ENCODE measurements at places on chromosomes 11 and 22. TPM values are rescaled to one million over a fixed set of nuclear protein-coding genes. Genes with fewer than 3 reads are reported as not detected.

DNA sequence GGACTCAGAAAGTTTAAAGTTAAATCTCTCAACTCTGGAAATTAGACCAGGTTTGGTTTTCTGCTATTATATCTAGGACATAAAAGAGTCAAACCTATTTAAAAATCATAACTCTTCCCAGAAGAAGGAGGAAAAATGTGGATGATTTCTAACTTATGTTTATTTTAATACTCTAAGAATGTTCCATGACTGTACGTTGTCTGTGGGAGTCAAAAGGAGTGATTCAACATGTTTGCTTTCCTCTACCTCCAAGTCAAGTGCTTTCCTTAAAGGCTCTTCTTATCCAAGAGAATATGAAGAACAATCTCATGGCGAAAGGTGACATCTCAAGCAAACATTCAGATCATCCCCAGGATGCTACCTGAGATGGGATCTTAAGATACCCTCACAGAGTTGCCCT lies 21.6 kb downstream of the OR51E1 start:
- no peak overlapping the region for H3K4me3 ChIP-seq
- no peak for DNase-seq
- no peaks in the 10 kb centered on the region for H3K36me3 ChIP-seq
- H3K27ac ChIP-seq, result no peak overlapping the region

GGTLC2 gene
- not detected for total RNA-seq

CELSR1 gene
- 2.3 TPM for total RNA-seq

- no peaks in the 10 kb centered on the region for H3K4me1 ChIP-seq
- H3K27me3 ChIP-seq, result no peaks in the 10 kb centered on the region
- H3K4me3 ChIP-seq, result no peak overlapping the region
- no peak overlapping the region for H3K27ac ChIP-seq
- no peak for DNase-seq
Observed at GRCh38 chr11:124277804-124278203, 21.6 kb downstream of the OR8G5 start.

DNA sequence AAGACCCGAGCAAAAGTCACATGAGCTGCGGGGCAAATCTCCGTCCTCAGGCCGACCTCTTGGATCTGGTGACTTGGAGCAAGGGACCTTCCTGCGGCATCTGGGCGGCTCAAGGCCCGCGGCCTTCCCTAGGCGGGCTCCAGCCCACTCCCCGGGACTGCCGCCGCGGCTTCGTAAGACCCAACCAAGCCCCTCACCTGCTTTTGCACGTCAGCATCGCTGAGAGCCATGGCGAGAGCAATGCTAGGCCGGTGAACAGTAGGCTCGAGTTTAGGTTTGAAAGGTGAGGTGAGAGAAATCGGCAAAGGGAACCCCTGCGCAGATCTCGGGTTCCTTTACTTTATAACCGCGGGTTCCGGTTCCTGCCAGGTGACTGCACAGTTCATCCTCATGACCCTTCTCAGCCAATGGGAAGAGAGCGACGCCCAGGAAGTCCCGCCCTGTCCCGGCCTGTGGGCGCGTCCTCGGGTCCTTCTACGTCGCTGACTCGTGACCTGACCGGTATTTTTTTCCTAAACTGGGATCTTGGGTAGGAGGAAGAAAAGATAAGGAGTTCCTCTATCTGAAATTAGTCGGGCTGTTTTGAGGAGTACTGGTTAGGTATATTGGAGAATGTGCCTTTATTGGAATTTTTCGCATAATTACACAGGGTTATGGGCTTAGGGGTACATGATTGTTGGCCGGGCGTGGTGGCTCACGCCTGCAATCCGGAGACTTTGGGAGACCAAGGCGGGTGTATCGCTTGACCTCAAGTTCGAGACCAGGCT lies at the start of gene ATP6V1E1:
Gene ATP6V1E1, minus strand, starts transcription at position 344 of the 767 bp plus-strand sequence. Its CDS starts 114 bp downstream, at position 230.
- H3K4me1 ChIP-seq, result no peaks in the 10 kb centered on the region
- no peaks in the 10 kb centered on the region for H3K36me3 ChIP-seq
- peak within 1 kb of the TSS; percentile 94 for H3K27ac ChIP-seq
- H3K27me3 ChIP-seq, result no peaks in the 10 kb centered on the region
- DNase-seq, result peak; percentile 98
- peak within 1 kb of the TSS; percentile 48 for H3K4me3 ChIP-seq

OR2AG1 gene
- total RNA-seq, result not detected

DNA sequence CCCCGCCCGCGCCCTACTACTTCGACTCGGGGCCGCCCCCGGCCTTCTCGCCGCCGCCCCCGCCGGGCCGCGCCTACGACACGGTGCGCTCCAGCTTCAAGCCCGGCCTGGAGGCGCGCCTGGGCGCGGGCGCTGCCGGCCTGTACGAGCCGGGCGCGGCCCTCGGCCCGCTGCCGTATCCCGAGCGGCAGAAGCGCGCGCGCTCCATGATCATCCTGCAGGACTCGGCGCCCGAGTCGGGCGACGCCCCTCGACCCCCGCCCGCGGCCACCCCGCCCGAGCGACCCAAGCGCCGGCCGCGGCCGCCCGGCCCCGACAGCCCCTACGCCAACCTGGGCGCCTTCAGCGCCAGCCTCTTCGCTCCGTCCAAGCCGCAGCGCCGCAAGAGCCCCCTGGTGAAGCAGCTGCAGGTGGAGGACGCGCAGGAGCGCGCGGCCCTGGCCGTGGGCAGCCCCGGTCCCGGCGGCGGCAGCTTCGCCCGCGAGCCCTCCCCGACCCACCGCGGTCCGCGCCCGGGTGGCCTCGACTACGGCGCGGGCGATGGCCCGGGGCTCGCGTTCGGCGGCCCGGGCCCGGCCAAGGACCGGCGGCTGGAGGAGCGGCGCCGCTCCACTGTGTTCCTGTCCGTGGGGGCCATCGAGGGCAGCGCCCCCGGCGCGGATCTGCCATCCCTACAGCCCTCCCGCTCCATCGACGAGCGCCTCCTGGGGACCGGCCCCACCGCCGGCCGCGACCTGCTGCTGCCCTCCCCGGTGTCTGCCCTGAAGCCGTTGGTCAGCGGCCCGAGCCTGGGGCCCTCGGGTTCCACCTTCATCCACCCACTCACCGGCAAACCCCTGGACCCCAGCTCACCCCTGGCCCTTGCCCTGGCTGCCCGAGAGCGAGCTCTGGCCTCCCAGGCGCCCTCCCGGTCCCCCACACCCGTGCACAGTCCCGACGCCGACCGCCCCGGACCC lies 17.4 kb upstream of the ACR start:
- no peak overlapping the region for H3K27ac ChIP-seq
- no peaks in the 10 kb centered on the region for H3K27me3 ChIP-seq
- no peaks in the 10 kb centered on the region for H3K36me3 ChIP-seq
- DNase-seq, result no peak

VSIG10L2 gene
- 0.48 TPM for total RNA-seq

GRIA4 gene
- total RNA-seq, result not detected

DNA sequence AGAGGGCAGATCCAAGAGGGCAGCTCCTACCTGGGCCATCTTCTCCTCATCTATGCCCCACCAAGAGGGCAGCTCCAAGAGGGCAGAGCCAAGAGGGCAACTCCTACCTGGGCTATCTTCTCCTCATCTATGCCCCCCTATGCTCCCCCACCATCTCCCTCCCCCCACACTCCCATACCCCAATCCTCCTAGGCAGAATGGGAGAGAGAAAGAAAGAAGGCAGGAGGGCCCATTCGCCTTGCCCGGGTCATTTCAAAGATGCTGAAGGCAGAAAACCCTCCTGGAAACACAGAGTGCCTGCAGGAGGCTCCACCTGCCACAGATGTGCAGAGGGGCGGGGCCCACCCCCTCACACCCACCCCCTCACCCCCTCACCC lies 78.5 kb downstream of the BUD13 start:
- no peaks in the 10 kb centered on the region for H3K27me3 ChIP-seq
- H3K36me3 ChIP-seq, result no peaks in the 10 kb centered on the region
- peak; percentile 27 for DNase-seq
- H3K4me1 ChIP-seq, result no peaks in the 10 kb centered on the region
- H3K27ac ChIP-seq, result no peak overlapping the region

MS4A4A gene
- 32.0 TPM for total RNA-seq

KCNK4 gene
- not detected for total RNA-seq

TMEM132A gene
- total RNA-seq, result 4.5 TPM

ANKK1 gene
- 0.57 TPM for total RNA-seq

TREH gene
- total RNA-seq, result not detected

- no peak overlapping the region for H3K27ac ChIP-seq
- no peaks in the 10 kb centered on the region for H3K4me1 ChIP-seq
- H3K36me3 ChIP-seq, result no peaks in the 10 kb centered on the region
- H3K4me3 ChIP-seq, result no peak overlapping the region
Observed at GRCh38 chr22:43921370-43921769, 2.2 kb upstream of the PNPLA3 start.

GRCh38 chr22:40320687-40321086 lies 25.6 kb upstream of the ADSL start:
- no peak overlapping the region for H3K4me3 ChIP-seq
- DNase-seq, result no peak
- H3K27me3 ChIP-seq, result no peaks in the 10 kb centered on the region

CABP4 gene
- total RNA-seq, result 2.4 TPM

GRCh38 chr11:102613450-102613849 lies 11.7 kb downstream of the MMP20 start:
- H3K36me3 ChIP-seq, result no peaks in the 10 kb centered on the region

GRCh38 chr11:76658651-76659650 lies 11.6 kb downstream of the LRRC32 start:
- H3K36me3 ChIP-seq, result peaks cover 9% of the 10 kb centered on the region
- no peak overlapping the region for H3K4me3 ChIP-seq
- no peaks in the 10 kb centered on the region for H3K27me3 ChIP-seq
- H3K27ac ChIP-seq, result no peak overlapping the region
- no peak for DNase-seq

OR10A2 gene
- not detected for total RNA-seq

RBMXL2 gene
- total RNA-seq, result not detected

NLRP6 gene
- total RNA-seq, result 0.66 TPM

GRCh38 chr22:26615149-26615548 lies 2.7 kb downstream of the CRYBB1 start:
- no peak for DNase-seq
- no peak overlapping the region for H3K27ac ChIP-seq
- no peaks in the 10 kb centered on the region for H3K36me3 ChIP-seq
- no peak overlapping the region for H3K4me3 ChIP-seq
- no peaks in the 10 kb centered on the region for H3K4me1 ChIP-seq

- no peak for DNase-seq
- no peaks in the 10 kb centered on the region for H3K36me3 ChIP-seq
- H3K4me3 ChIP-seq, result no peak overlapping the region
- H3K27ac ChIP-seq, result no peak overlapping the region
Observed at GRCh38 chr11:27532652-27533325, 26.2 kb upstream of the LIN7C start.

MUC2 gene
- 0.06 TPM for total RNA-seq

NPAS4 gene
- total RNA-seq, result 7.0 TPM

DNA sequence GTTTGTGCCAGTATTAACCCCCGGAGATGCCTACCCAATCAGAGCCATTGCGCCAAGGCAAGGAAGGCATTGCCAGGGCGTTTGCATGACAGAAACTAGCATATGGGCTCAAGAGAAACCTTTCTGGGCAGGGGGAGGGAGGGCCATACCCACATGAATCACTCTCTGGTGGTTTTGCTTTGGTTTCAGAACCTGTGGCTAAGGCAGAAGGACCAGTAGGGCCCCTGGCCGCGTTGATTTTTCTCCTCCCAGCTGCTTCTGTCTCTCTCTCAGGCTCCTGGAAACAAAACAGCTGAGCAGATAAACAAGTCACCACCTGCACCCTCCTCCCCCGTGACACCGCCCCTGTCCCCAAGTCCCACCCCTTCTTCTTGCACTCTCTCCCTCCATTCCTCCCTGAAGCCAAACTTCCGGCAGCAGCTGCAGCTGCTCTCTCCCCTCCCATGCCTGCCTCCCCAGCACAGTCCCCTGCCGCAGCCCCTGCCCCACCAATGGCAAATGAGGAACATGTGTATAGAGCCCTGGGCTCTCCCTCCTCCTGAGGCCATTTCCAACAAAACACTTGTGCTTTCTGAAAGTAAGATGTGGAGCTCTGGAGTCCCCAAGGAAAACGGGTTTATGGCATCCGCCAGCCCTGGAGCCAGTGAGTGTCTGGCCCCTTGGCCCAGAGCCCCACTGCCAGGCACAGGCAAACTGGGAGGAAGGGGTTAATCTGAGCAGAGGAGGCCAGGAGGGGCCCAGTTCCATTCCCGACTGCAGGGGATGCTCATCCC lies 39.0 kb upstream of the ADA2 start:
- no peaks in the 10 kb centered on the region for H3K36me3 ChIP-seq
- H3K27ac ChIP-seq, result no peak overlapping the region
- DNase-seq, result peak; percentile 65
- no peaks in the 10 kb centered on the region for H3K4me1 ChIP-seq
- H3K27me3 ChIP-seq, result no peaks in the 10 kb centered on the region

DNA sequence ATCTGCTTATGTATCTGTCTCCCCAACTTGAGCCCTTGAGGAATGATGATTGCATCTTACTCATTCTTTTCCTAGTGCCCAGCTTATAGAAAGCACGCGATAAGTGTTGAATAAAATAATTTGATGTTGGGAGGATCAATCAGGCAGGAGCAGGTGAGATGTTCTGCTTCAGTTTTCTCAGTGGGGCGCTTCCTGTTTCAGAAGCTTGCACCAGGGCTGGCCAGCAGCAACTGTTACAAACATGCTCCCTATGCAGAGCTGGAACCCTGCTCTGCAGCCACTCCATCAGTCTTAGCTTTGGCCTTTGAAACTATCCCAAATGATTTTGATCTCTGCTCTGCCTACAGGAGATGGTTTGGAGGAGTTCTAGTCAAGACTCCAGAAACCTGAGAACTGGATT lies 3.9 kb downstream of the ENDOD1 start:
- no peak overlapping the region for H3K27ac ChIP-seq
- no peaks in the 10 kb centered on the region for H3K36me3 ChIP-seq
- peaks cover 6% of the 10 kb centered on the region for H3K4me1 ChIP-seq
- no peaks in the 10 kb centered on the region for H3K27me3 ChIP-seq
- no peak overlapping the region for H3K4me3 ChIP-seq
- no peak for DNase-seq

DNA sequence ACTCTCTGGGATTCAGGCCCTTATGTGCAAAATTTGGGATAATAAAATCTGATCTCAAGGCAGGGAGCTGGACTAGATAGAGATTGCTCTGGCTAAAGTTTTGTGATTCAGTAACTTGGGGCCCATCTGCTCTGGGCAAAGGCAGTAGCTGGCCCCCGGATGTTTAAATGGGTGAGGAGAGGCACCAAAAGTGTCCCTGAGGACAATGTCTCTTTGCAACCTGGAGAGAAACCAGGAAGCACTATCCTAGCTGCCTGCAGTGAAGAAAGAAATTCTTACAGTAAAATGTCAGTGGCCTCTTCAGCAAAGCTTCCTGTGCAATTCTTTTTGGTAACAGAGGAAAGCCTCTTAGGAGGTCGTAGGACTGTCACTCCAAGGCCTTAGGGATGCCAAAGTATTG lies 54.6 kb upstream of the BARX2 start:
- no peaks in the 10 kb centered on the region for H3K36me3 ChIP-seq
- H3K27ac ChIP-seq, result no peak overlapping the region

ANO5 gene
- 3.6 TPM for total RNA-seq

- H3K36me3 ChIP-seq, result no peaks in the 10 kb centered on the region
- H3K27me3 ChIP-seq, result no peaks in the 10 kb centered on the region
- no peak overlapping the region for H3K27ac ChIP-seq
- H3K4me1 ChIP-seq, result no peaks in the 10 kb centered on the region
- H3K4me3 ChIP-seq, result no peak overlapping the region
Observed at GRCh38 chr22:30247974-30248373, 1.4 kb upstream of the LIF start.

- no peaks in the 10 kb centered on the region for H3K4me1 ChIP-seq
- DNase-seq, result no peak
- no peak within 1 kb of the TSS for H3K27ac ChIP-seq
- no peak within 1 kb of the TSS for H3K4me3 ChIP-seq
- H3K27me3 ChIP-seq, result no peaks in the 10 kb centered on the region
- no peaks in the 10 kb centered on the region for H3K36me3 ChIP-seq
Observed at GRCh38 chr22:29719899-29720645, at the start of gene CABP7. Gene CABP7, plus strand, starts transcription at chr22:29720003. Its CDS starts 422 bp downstream, at chr22:29720425.

RAB39A gene
- 2.0 TPM for total RNA-seq

- H3K36me3 ChIP-seq, result no peaks in the 10 kb centered on the region
- DNase-seq, result peak; percentile 36
Observed at GRCh38 chr11:128900468-128900867, 9.3 kb downstream of the KCNJ5 start.

All from aorta (tissue), 5 donors.